NCI-H1436 treated with DMSO at 0.1 percent for 48 hours (cell line): ENCODE measurements at places on chromosomes 7 and 10.
A peak's percentile ranks its signal among the peaks of the same experiment; 100 is the strongest.

DNA sequence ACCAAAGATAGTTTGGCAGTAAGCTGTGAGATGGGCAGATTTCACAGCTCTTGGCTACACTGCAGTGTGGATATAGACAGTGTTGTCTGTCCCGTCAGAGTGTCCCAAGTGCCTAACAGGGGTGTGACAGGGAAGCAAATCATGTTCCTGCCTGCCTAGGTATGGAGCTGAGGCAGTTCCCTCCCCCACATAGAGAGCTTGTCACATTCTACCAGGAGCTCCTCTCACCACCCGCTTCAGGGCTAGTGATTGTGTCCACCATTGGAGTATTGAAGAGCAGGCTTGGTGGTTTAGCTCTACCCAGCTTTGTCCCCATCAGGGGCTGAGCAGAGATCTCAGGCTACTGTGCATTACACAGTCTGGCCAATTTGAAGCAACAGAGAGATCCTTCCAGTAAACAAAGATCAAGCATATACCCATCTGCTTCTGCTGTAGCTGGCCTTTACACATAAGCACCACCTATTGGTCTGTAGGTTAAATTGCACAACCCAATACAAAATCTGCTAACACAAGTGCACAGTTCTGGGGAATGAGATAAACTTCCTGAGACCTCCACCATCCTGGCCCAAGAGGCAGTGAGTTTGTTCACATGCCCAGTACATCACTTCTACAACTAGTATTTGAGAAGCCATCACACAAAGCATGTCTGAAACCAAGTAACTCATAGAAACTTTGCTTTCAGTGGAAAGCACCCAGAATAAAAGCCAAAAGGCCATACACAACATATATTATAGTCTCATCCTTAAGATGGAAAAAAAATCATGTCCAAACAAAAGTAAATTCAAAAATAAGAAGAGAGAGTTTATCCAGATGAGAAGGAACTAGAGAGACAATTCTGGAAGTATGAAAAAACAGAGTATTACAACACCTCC is 67.3 kb downstream of the GLCCI1 start:
- DNase-seq = no peak

DNA sequence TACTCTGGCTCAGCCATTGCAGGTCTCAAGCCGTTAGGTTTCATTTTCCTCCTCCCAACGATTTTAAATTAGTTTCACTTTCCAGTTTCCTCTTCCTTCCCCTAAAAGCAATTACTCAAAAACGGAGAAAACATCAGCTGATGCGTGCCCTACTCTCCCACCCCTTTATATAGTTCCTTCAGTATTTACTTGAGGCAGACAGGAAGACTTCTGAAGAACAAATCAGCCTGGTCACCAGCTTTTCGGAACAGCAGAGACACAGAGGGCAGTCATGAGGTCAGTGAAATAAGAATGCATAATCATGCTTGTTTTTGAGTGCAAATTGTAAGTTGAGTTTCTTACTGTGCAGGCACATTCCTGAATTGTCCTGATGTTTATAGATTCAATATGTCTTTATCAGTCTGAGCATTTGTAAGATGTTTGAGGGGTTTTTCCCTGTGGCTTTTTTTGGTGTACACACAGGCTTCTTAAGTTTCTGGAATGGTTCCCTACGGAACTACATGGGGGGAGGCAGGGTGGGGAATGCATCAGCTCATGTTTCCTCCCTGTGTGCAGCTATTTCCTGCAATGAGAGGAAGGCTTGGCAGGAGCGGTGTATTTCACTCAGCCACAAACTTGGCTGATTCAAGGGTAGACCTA is at the start of gene IFIT3:
Gene IFIT3, plus strand, starts transcription at position 195 of the 639 bp plus-strand sequence. Its CDS starts 77 bp downstream, at position 272.
- DNase-seq = no peak

GRCh38 chr10:4566011-4566410 is 260.0 kb upstream of the AKR1E2 start:
- DNase-seq = no peak

DNA sequence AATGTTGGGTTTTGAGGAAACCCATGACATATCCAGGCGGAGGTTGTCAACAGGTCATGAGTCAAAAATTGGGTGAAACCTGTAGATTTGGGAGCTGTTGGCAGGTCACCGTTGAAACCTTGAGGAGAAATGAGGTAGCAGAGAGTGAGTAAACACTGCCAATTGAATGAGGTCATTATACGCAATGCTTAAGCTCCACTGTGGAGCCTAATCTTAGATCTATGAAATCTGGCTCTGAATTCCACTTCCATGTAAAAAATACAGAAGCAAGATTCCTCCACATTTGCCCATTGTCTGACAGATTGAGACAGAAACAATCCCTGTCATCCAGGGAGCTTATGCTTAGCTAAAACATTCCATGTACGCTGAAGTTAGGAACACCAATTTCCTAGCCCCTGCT is 76.0 kb upstream of the IL6 start:
- DNase-seq = no peak

DNA sequence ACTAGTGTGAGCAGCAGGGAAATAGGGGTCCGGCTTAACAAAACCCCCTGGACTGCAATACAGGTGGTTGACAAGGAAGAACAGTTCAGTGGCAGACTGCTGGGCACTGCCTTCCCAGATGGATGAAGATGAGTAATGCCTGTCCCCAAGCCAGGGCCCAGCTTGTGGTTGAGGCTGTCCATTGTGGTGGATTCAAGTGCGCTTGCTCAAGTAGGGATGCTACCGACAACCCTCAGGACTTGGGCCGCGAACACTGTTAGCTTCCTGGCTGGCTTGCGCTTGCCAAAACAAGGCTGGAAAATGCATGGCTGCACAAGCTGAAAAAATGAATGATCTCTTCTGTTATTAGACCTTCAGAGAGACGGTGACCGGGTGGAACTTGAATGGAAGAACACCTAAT is 116.1 kb upstream of the ACBD5 start:
- DNase-seq = no peak

- DNase-seq = no peak
Measured at GRCh38 chr10:49647985-49648795, 31.3 kb upstream of the C10orf53 start.

- DNase-seq = no peak
Measured at GRCh38 chr10:88106366-88106765, 242.9 kb downstream of the PTEN start.

- DNase-seq = peak; percentile 27
Measured at GRCh38 chr7:68573271-68574005, 1024.8 kb upstream of the AUTS2 start.

GRCh38 chr7:158975526-158976467 is 119.4 kb downstream of the DYNC2I1 start:
- no peak for DNase-seq

DNA sequence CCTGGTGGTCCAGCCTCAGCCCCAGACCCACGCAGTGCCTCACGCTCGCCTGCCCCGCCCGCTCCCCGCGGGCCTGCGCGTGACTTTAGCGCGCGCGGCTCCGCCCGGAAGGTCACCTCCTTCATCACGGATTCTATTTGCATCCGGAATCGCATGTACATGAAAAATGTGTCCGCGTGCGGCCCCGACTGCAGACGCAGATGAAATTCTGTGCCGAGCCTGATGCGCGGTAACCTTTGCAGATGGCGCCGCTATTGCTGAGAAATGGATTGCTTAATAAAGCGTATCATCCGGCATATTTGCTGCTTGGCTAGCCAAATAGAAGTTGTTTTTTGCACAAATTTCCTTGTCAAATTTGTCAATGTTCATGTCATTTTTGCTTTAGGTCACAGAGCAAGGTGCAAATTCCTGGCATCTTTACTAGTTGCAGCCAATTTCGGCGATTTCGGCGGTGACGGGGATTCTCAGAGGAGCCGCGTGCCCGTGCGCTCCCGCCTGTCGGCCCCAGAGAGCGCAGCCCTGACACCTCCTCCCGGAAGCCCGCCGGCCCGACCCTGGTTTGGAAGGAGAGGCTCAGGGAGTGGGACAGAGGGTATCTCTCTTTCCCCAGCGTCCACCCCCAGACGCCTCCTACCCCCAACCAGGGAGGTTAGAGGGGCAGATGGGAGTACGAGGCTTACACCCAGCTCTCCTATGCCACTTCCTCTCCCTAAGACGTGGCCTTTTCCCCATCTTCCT is 85.9 kb upstream of the PAX2 start:
- DNase-seq = no peak

DNA sequence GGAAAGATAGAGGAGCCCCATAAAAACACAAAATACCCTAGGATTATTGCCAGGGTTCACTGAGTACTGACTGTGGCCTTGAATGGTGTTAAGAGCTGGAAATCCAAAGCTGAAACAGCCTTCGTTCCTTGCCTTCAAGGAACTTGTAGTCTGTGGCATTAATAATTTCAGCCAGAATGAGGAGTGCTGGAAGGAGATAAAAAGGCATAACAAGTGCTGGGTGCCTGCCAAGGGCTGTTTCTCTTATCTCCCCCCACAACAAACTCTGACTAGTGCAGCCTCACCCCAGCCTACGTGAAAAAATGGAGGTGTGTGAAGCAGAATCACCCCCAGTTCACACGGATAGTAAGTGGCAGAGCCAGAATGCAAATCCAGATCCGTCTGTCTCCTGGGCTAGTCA is 199.1 kb upstream of the LYZL2 start:
- no peak for DNase-seq

- no peak for DNase-seq
Measured at GRCh38 chr7:4745971-4746919, 29.2 kb upstream of the AP5Z1 start.

DNA sequence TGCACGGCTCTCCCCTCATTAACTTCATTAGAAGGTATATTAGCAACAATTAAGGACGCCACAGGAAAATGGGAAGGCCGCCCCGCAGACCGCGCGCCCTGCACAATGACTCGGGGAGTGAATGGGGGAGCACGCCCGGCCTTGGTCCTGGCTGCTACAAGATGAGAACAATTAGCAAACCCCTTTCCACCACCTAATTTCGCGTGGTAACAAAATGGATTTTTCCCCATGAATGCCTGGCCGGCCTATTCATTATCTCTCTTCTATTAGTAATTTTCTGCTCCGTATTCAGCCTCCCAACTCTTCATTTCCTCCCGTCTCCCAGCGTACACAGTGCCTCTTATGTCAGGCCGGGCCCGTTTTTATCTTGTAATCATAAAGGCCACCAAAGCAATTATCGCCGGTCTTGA is 346.9 kb downstream of the DNAJB6 start:
- DNase-seq = no peak

DNA sequence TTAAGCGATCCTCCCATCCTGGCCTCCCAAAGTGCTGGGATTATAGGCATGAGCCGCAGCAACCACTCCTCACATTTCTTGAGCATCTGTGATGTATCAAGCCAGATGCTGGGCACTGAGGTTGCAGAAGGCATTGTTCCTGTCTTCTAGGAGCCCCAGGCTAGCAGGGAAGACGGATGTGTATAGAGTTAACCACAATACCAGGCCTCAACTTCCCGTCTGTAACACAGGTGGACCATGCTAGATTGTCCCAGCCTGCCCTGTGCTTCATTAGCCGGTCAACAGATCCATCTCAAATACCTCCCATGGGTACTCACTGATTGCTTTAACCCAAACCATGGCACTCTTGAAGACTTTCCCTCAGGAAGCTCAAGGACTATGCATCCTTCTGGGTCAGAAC is 1.8 kb upstream of the CLDN4 start:
- DNase-seq = no peak

DNA sequence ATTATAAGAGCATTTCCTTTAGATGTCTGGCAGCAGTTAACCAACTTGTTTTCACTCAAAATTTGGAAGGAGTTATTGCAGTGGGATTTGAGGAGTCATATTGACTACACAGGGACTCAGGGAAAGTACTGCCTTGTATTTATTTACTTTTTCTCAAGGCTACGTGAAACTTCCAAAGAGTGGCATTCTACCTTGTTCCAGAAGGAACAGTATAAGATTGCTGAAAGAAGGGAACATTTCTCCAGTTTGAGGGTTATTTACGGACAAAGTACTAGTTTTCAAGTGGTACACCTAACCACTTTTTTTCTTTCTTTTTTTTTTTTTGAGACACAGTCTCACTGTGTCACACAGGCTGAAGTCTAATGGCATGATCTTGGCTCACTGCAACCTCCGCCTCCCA is 5.1 kb downstream of the MORN4 start:
- no peak for DNase-seq

DNA sequence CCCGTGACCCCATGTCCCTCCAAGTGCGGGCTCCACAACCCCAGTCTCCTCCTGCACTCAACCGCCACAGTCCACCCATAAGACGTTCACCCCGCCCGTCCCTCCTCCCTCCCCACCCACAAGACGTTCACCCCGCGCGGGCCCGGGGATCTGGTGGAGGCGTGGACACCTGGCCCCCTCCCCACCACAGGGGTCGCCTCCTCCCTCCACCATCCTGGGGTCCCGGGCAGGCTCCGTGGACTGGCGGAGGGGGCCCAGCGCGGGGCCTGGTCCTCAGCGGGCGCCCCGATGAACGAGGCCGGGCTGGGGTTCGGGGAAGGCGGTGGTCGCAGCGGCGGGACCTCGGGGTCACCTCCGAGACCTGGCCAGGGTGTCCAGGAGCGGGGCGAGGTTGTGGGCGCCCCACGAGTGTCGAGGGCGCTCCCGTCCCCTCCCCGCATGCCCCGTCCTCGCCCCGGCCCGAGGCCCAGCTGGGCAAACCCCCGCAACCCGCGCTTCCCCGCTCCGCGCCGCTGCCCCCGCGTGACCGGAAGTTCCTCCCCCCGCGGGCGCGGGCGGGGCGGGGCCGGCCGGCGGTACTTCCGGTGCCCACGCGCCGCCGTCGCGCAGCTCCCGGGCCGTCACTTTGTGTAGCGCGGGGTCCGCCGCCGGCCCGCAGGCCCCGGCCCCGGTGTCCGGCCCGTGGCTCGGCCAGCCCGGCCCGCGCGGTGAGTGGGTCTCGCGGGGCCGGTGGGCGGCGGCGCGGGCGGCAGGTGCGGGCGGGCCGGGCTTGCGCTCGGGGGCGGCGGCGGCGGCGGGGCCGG is at the start of gene ZNF316:
Gene ZNF316, plus strand, starts transcription at position 578 of the 803 bp plus-strand sequence. CDS start 5,092 bp downstream, outside the sequence.
- DNase-seq = no peak

- DNase-seq = no peak
Measured at GRCh38 chr7:101959342-101959741, 141.9 kb downstream of the CUX1 start.

DNA sequence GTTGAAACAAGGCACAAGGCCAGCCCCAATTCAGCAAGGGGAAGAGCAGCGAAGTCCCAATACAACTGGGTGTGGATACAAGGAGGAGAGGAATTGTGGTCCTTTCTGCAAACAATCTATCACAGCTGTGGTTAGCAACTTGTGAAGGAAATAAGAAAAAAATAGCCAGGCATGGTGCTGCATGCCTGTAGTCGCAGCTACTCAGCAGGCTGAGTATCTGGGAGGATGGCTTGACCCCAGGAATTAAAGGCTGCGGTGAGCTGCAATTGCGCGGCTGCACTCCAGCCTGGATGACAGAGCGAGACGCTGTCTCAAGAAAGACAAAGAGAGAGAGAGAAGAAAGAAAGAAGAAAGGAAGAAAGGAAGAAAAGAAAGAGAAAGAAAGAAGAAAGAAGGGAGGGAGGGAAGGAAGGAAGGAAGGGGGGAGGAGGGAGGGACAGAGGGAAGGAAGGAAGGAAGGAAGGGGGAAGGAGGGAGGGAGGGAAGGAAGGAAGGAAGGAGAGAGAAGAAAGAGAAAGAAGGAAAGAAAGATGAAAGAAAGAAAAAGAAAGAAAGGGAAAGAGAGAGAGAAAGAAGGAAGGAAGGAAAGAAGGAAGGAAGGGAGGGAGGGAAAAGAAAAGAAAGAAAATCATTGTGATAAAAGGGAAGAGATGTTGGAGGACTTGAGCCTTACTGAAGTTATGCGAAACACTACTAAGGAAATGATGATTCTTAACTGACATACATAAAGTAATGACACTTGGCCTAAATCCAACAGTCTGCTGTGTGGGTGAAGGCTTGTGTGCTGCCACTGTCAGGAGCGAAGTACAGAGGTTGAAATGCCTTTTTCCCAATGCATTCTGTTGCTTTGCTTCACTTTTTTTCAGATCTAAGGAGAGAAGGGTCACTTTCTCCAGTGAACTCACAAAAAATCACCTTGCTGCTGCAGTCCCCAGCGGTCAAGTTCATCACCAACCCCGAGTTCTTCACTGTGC is 117.0 kb upstream of the STK17A start:
- no peak for DNase-seq
